ENCODE measurements at places on chromosomes 7 and 10.

GRCh38 chr7:133126422-133126821, 44.5 kb upstream of the CHCHD3 start:
- DNase-seq = no peak

DNA sequence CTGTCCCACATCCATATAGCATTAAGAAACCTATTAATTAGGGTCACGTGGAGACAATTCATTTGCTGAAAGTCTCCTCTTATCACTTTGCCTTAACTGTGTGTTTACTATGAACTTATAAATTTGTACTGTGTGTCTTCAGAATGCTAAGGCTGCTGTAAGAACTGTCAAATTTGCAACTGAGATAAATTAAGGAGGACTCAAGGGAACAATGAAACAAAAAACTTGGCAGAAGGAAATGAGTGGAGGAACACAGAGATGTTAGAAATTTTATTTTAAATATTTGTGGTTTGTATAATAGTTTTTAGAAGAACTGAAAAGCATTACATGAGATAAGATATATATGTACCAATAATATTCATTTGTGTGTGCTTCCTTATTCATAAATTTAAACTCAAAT, 1005.3 kb upstream of the SORCS1 start:
- no peak for DNase-seq

GRCh38 chr7:45122975-45123860, 11.7 kb upstream of the TBRG4 start:
- DNase-seq = no peak

DNA sequence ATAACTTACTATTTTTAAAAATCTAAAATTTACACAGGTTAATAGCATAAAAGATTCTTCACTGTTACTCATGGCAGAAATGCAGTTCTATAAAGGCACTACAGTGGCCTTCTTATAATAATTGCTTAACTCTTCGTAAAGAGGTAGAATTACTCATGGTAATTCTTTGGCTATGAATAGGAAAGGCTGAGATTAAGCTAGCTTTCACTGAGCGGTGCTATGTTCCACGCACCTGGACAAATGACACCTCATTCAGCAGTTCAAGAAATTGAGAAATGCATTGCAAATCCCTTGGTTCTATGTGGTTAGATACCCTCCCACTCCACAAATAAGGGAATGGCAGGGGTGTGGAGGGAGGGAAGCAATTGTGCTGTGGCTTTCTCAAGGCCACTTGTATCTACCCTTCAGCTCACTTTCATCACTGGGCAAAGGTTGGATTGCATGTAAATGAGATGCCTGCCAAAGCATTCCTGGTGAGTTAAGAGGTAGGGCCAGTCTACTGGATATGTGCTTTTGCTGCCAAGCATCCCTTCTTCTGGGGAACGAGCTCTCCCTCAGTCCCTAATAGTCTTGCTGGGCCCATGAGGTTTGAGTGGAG, 210.9 kb downstream of the TEX36 start:
- DNase-seq = no peak

DNA sequence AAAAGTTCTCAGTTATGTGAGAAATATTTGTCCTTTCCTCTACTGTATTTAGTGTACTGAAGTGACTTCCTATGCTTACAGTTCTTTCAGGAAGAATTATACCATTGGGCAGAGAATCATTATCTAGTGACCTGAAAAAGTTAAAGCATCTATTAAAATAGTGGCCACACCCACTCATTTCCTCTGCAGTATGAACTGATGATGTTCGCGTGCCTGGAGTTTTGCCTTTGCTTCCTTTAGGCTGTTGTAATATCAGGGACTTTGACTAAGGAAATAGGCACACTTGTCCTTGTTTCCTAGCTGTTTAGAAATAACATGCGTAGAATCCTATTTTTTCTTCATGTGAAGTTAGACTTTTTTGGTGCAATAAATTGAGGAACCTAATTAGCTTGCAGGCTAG, 100.7 kb downstream of the ZMYND11 start:
- DNase-seq = no peak

GRCh38 chr7:116575853-116576252, 51.0 kb downstream of the CAV1 start:
- DNase-seq = no peak

DNA sequence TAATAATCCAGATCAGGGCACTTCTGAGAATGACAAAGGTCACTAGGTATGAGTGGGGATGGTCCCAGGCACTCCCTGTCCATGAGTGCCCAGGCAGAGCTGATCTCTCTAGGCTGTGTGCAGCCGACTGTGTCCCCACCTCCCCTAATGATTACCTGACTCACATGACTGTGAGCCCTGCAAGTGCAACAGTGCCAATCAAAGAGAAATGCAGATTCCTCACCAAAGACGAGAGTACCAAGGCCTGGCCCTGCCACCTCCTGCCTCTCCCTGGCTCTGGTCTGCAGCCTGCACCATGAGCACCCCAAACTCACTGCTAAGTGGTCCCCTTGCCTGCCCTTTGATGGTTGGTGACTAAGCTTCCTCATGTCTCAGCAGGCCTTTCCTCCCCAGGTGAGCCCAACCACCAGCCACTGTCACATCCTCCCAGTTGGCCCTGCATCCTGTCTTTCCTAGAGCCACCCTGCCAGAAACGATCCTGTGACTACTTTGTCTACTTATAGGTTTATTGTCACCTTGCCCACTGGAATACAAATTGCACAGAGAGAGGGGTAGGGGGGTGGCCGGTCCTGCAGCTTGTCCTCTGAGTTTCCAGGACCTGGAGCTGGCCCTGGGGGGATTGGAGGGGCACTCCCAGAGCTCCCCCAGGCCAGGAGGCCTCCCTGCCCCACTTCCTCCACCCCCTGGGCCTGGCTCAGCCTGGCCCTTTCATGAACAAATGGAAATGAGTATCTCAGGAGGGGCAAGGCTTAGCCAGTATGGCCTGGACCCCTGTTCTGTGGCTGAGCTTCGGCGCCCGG, 22.4 kb upstream of the GDF10 start:
- DNase-seq = no peak

- no peak for DNase-seq
Measured at GRCh38 chr7:50697748-50698147, 84.9 kb downstream of the GRB10 start.

DNA sequence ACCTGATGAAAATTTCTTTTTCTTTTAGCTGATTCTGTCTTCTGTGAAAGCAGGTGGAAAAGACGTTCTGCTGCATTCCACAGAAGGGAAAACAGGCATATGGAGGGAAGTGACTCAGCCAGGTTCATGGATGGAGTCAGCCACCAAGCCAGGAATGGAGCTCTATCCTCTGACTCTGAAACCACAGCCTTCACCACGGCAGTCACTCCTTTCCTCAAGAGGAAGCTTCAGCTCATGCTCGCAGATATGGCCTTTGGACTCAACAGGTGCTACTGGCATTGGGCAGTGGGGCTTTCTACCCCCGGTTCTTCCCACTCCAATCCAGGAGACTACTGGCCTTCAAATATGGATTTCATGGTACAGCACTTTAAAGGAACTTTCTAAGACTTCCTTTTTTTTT, 11.5 kb upstream of the PLAU start:
- DNase-seq = no peak

DNA sequence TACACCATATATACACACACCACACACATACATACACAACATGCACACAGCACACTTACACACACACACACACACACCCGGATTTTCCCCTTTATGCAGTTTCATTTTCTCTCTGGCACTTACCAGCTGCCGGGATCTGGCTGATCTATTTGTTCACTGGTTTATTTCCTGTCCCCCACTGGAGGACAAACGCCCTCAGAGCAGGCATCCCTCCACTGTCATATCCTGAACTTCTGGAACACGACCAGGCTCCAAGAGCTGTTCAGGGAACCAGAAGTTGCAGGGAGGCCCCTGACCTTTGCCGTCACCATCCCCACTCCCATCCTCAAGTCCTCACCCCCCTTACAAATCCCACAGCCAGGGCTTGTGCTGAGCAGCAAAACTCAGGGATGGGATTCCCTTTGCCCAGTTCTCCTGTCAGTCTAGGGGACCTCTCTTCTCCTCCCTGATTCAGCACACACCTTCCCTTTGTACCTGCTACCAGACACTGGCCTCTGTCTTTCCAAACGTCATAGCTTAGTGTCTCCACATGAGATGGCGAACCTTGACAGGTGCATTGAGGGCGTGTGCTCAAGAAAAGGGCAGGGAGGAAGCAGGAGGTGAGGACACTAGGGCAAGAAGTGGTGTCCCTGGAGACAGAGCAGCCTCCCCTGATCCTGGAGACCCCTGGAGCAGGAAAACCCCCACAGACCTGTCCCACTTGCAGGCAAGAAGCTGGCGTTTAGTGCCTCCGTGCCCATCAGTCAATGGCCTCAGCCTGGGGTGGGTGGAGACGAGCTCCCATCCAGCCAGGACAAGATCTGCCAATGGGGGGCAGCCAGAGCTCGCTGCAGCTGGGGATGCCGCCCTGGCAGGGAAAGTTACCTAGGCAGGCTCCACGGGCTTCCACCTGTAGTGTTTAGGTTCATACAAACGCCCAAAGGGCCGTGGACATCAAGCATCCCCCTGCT, 12.7 kb upstream of the DOCK1 start:
- no peak for DNase-seq

GRCh38 chr10:119231654-119232053, 24.3 kb downstream of the GRK5 start:
- no peak for DNase-seq

- no peak for DNase-seq
Measured at GRCh38 chr7:116726149-116726548, 54.2 kb downstream of the MET start.

GRCh38 chr10:47333532-47333931, 11.3 kb downstream of the GDF2 start:
- no peak for DNase-seq

DNA sequence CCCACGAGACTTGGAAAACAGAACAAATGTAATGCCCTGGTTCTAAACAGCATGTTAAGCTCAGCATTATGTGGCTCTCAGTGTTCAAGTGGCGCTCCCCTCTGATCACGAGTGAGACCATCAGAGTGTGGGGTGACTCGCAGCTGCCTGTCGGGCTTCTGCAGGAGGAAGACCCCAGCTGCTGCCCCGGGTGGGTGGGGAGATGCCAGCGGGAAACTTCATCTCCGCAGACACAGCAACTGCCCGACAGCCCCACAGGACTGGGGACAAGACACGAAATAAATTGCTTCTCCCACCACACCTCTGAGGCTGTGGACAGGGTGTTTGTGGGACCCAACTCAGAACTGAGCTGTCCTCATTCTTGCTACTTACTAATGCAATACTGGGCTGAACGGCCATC, 126.3 kb upstream of the KIF5B start:
- no peak for DNase-seq

- no peak for DNase-seq
Measured at GRCh38 chr7:109021390-109021789, 451.7 kb downstream of the DNAJB9 start.
